Activated naive CD4-positive, alpha-beta T cell treated with anti-CD3 and anti-CD28 coated beads for 36 hours (primary cell): ENCODE measurements at places on chromosomes 5 and 9.

GRCh38 chr9:127726871-127727270, 8.2 kb downstream of the TOR2A start:
- DNase-seq = no peak

GRCh38 chr5:154608531-154609011, 130.5 kb upstream of the HAND1 start:
- no peak for DNase-seq

DNA sequence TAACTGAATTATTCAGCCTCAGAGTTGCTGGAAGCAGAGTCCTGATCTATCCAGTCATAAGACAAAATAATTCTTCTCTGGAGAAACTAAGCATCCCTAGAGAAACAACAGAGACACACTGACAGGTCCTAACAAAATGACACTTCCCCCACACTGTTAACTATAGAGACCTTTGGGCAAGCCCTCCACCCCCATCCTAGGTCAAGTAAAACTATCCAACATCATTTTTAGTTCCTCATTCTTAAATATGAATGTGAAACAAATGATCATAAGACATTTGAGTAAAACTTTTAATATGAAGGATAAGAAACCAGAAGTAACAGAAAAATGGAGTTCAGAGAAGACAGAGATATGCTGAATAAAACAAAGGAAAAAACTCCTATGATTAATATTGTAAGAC, 30.9 kb downstream of the CNTLN start:
- DNase-seq = no peak

GRCh38 chr9:137055385-137056364, 1.8 kb upstream of the ENTPD2 start:
- no peak for DNase-seq

DNA sequence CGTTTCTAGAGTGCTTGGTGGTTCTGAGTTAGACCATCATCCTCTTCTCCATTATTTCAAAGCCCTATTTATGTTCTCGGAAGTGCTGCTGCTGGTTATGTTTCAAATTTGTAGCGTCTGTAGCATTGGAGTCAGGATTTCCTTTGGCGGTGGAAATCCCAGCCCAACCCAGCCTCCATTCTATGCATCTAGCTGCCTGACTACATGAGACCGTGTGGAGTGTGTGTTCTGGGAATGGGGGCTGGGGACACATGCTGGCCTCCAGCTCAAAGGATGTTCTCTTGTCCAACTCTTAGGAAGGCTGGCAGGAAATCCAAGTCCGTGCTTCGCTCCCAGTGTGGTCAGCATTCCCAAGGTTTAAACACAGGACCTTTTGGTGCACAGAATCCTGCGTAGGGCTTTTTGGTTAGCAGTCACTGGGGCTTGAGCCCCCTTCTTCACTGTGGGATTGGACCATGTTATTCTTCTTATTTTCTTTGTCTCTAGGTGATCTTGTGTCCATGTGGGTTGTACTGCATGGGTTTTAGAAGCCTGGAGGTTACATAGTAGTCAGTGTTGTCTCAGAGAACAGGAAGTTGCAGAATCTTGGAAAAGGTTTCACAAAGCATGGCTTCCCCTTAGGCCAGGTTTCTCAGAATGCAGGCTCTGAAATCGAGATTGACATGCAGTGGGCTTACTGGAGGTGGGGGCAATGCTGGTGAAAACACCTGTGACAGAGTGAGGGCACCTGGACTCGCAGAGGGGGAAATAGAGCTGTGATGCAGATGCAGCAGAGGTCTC, 132.2 kb downstream of the ARHGAP26 start:
- DNase-seq = no peak

DNA sequence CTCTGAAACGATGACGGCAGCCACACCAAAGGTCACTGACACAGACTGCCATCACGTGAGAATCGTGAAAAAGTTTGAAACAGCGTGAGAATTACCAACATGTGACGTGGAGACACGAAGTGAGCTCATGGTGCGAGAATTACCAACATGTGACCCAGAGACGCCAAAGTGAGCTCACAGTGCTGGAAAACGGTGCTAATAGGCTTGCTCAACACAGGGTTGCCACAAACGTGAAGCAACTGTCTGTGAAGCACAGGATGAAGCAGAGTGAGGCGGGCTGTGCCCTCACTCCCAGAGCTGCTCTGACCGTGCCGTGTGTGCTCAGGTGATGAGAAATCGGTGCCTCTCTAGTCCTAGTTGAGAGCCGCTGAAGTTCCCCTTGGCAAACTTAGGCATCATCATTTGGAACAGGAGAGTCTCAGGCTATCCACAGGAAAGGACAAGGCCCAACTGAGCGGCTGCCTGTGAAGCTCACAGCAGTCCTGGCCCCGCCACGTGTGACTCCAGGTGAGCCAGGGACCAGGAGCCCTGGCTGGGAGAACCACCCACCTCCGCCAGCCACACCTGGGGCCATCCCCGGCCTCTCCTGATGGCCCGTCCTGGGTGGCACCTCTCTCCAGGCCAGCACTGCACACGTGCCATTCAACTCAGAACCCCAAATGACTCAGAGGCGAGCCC, 29.8 kb upstream of the SLC6A3 start:
- DNase-seq = no peak

- DNase-seq = no peak
Observed at GRCh38 chr5:105924366-105924765, 1746.4 kb downstream of the EFNA5 start.

DNA sequence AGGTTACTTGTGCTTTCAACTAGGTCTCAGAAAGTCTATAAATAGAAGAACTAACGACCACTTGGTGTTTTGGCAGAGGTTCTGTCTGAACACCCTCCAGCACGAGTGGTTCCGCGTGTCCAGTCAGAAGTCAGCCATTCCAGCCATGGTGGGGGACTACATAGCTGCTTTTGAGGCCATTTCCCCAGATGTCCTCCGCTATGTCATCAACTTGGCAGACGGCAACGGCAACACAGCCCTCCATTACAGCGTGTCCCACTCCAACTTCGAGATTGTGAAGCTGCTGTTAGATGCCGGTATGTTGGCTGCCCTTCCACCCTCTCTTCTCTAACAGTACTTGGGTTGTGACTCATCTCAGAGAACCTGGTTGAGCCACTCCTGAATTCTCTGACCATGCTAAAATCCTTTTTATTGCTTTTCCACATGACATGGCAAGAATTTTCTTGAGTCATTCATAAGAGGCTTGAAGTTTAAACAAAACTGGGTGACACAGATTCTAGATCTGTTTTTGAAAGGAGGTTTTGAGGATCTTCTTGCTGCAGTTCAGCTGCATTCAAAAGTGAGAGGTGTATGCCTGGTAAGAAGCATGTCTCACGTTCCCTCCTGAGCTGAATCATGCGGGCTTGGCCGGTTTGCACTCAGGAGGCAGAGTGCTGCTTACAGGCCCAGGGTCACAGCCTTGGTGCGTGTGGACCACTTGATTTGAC, 103.1 kb upstream of the DMRT1 start:
- no peak for DNase-seq

DNA sequence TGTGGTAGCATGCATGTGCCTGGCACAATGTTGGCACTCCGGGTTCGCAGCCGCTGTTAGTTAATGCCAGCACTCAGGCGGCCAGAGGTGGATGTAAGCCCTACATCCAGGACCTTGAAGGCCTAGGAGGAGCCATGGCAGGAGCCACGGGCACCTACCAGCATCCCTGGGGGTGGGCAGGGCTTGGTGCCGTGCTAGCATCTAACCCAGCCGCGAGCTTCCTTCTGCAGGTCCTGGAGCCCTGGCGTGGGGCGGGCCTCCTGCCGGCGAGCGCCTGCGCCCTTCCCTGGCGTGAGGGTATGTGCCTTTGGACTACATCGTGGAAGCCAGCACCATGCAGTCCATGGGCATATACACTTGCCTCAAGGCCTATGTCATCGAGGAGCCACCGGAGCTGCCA, 53.8 kb downstream of the COL27A1 start:
- DNase-seq = no peak

DNA sequence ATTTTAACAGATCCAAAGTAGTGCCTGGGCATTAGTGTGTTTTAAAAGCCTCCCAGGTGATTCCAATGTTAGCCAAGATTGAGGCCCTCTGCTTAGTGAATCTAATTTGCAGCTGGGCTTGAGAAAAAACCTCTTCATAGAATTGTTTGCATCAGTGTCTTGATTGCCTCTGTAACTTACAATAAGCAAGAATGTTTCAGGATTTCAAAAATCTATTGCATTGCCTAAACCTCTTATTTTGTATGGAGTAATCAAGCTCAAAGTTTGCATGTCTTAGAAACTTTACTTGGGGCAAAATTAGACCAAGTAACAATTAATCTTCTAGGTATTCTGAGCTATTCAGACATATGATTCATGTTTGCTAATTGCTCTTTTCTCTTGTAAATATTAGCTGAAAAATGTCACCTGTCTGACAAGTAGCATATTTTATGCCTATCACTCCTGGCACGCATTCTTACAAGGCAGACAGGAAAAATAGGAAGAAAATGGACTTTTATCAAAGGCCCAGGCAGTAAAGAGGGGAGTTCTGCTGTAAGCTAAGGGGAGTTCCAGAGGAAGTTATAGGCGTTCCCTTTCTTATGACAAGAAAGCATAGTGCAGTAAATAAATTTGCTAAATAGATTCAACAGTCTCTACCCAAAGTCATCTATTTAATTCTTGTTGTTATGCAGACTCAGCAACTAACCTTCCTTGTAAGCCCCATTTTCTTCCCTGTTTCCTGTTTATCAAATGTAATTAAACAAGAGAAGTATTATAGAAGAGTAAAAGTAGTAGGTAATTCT, 21.0 kb downstream of the PDCD1LG2 start:
- DNase-seq = no peak

DNA sequence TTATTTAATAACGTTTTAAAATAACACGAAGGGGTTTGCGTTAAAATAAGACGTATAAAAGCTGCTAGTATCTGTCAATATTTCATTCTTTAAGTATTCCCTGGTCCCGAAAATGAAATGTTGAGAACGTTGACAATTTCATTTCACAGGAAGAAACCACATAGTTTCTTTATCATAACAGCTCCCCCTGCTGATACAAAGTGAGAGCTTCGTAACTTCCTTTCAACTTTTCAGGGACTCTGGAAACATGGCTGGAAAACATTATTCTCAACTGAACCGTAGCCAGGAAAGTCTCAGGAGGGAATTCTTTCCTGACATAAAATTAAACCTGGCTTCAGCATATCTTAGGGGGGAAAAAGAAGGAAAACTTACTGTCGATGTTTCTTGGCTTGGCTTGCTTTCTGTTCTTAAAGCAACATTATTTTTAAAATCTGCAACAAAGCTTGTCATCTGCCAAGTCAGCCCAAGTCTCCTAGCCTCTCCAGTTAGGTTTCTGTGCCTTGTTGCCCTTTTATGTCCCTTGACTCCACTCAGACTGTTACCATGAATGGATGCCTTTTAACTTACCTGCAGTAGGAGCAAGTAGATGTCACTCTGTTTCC, 122.9 kb upstream of the DAB2 start:
- DNase-seq = peak; percentile 20

DNA sequence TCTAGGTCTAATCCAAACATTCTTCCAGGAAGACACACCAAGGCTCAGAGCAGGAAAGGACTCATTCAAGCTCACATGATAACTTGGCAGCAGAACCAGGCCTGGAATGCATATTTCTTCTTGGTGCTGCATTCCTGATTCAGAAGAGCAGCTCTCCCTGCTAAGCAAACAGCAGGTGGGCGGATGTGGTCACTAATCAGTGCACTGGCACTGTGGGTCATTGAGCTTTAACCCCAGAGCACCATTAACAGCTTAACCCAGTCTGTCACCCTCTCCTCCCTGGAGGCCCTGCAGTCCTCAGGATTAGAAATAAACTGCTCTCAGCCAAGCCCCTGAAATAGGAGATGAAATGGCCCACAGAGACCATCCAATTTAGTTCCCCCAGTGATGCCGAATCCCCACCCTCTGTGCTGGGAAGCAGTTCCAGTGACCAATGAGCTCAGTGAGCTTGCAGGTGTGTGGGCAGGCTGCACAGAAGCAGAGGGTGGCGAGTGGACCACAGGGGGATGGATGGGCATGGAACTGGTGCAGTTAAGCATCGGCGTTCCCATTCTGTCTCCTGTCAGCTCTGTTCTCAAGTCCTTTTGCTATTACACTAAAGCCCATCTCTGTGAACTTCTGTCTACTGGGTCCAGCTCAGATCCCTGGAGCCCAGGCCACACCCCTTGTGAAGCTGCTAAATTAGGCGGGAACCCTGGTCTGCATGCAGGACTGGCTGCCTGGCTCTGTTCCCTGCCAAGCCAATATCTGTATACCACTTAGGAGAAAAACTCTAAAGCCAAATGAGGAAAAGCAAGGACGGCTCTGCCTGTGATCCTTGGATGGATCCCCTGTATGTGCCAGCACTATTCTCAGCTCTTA, 16.6 kb upstream of the MEGF9 start:
- no peak for DNase-seq

DNA sequence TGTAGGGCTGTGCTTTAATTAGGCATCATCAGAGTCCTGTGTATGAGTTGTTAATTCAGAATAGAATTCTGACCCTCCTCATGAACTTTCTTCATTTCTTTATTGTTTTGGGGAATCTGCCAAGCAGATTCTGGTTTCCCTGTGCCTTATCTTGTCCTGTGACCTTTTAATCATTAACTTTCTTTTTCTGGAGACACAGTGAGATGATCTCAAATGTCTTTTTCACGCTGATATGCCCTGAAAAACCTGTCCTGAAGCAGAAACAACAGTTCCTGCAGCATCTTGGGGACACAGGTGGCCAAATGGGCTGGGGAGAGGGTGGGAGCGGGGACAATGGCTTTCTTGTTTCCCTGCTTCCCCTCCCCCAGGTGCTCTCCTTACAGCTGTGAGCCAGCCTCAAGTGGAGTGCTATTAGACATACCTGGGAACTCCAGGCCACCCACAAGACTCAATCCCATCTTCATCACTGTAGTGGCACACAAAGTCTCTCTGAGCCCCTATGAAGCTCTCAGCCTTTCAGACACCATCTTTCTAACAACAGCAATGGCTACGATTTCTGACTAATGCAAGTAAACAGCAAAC, 213.8 kb downstream of the ATP10B start:
- DNase-seq = no peak
